ENCODE measurements at places on chromosomes 1 and 21. TPM values are rescaled to one million over a fixed set of nuclear protein-coding genes. Genes with fewer than 3 reads are reported as not detected.
A peak's percentile ranks its signal among the peaks of the same experiment; 100 is the strongest.

DNA sequence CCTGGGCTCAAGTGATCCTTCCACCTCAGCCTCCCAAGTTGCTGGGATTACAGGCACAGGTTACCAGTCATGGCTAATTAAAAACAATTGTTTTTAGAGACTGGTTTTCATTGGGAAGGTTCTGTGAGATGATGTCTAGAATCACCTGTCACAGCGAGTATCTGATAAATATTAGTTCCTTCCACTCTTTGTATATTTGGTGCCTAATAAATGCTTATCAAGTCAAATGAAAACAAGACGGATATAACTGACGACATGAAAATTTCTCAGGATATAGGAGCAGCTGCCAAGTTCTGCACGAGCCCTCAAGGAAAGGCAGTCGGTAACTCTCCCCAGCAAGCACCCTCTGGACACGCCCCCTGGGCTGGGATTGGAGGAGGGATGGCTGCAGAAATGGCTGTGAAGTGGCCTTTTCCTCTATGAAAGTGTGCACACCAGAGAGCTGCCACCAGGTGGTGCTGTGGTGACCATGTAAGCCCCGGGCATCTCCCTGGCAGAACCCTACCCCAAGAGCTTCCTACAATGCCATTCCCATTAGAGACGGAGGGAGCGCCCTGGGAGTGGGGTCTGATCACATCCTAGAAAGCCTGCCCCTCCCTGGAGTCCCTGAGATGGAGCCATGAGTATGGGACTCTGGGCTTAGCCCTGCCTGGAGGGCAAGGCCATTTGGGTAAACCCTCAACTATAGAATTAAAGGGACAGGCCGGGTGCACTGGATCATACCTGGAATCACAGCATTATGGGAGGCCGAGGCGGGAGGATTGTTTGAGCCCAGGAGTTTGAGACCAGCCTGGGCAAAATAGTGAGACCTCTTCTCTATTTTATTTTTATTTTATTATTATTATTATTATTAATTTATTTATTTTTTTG lies 50.9 kb downstream of the HTR6 start:
- peak; percentile 94 for DNase-seq

GRCh38 chr1:30888391-30888790 lies 20.2 kb downstream of the SDC3 start:
- DNase-seq, result no peak

DNA sequence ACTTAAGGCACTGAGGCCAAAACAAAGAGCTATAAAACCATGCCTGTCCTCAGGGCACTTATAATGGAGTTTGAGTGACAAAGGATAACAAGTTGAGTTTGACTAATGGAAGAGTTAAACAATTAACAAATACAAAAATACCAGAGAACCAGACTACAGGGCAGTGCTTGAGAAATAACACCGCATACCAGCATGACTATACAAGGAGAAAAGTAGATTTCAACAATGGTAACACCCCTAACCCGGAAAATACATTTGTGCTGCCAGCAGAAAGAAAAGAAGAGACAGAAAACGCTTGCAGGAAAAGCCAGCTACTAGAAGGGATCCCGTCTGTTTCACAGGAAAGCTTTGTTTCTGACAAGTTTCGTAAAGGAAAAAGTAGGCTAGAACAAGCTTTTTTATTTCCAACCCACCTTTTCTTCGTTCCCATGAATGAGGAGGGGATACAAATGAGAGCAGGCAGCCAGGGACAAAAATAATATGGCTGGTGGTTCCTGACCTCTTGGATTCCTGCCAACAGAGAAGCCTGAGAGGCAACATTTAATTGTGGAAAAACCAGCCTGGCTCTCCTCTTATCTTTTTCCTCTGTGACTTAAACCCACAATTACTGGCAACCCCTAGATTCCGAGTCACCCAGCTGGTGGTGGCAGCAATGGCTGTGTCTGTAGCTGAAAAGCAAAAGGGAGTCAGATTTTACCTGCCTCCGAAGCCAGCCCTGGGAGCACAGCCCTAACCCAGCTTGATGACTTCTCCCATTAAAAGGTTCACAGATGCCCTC lies 56.5 kb downstream of the WLS start:
- DNase-seq, result no peak

The AMIGO1 gene
- total RNA-seq, result 1.7 TPM

The NIPAL3 gene
- 59.2 TPM for total RNA-seq

DNA sequence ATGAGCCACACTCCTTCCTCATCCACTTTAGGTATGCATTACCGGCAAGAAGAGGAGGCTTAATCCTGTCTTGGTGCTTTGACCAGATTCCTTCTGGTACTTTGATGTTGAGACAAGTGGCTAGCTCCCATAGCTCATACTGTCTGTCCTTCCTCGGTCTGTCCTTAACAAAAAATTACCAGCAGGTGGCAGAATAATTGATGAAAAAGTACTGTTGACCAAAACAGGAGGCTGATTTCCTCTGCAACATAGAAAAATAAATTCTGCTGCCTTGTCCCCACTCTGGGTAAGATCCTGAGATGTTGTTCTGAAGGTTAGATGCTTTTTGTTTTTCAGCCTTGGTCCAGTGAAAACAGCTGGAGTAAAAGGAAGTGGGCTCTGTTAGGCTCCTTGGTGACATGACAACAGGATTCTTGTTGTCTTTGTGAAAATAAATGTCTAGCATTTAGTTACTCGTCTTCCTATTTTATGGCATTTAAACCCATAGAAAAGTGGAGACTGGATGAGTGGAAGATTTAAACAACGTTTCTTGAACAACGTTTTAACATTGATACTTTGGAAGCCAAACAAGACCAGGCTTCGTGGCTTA lies 11.2 kb upstream of the HJV start:
- no peak for DNase-seq

The IL20 gene
- total RNA-seq, result 0.31 TPM

GRCh38 chr1:99247199-99247598 lies 17.1 kb upstream of the PLPPR4 start:
- DNase-seq, result no peak

DNA sequence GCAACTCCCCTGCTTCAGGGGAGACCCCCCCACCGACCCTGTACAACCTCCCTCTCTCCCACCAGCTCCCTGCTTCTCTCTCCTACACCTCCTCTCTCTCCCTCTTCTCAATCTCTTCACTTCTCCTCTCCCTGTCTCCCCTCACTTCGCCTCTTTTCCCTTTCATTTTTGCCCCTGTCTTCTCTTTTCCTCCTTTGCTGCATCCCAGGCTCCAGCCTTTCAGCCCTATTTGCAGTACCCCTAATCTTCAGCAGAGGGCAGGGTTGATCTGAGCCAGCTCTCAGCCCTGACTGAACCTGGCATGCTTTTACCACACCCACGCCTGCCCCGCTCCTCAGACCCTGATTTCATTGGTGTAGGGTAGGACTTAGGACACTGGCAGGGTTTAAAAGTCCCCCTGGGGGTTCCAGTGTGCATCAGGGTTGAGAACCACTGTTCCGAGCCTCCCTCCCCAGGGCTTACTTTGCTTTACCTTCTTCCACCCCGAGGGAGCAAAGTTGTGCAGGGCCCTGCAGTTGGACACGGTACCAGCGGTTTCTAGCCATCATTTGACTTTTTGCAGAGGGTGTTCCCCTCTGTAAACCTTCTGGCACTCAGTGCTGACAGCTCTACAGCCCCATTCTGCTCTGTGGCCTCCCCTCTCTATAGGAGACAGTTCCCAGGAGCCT lies 67.3 kb upstream of the CNTN2 start:
- peak; percentile 74 for DNase-seq

DNA sequence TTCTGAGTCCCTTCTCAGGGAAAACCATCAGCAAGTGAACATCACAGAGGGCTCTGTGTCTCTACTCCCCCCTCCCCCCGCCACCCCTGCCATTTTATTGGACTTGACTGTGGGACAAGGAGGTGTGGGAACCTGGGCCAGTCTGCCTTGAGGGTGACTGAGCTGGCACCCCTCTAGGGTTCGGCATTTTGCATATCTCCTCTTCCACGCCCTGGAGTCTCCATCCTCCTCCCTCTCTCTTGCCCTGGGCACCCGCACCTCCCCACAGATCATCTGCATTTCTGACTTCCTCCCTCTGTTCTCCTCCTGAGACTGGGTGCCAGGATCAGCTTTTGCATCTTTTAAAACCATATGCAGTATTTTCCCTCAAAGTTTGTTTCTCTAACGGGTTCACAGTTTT lies 107.1 kb upstream of the ERRFI1 start:
- DNase-seq, result no peak

Measured in activated naive CD4-positive, alpha-beta T cell treated with anti-CD3 and anti-CD28 coated beads for 36 hours (primary cell).